Thoracic aorta (tissue), 2 donors: ENCODE measurements at places on chromosomes 2 and 18.

DNA sequence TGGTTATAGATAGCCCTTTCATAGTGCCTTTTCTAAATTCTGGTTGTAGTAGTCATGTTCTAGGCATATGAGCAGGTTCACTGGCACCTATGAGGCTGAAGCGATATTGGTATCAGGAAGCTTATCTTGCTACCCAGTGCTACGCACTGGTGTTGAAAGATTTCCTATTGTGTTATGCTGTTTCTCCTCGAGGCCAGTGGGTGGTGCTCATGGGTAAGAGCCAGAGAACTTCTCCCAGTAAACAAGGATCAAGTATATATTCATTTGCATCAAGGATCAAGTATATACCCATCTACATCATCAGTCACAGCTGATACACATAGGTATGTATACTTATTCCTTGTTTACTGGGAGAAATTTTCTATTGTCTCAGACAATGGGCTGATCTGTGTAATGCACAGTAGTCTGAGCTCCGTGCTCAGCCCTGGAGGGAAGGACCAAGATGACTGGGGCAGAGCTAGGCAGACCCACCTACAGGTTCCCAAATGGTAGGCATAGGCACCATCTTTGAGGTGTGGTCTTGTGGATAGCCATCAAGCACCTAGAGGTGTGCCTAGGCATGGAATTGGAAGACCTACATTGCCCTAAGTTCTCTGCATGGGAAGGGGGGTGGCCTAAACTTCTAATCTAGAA lies 101.2 kb upstream of the GALNT13 start:
- no peak for DNase-seq

DNA sequence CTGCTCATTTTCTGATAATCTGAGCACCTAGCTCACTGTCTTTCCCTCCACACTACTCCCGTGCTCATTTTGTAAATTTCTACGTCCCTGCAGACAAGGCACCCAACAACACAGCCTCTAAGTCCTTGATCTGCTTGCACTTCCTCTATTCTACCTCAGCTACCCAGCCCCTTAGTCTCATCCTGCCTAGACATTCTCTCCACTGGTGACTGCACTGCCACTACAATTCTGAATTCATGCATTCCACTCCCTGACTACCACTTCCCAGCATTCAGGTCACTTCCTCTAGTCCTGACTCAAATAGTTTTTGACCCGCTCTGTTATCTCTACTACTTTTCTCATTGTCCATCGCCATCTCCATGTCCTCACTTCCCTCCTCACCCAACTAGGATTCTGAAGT lies 155.7 kb downstream of the DYM start:
- no peak for DNase-seq

GRCh38 chr2:104874230-104874629 lies 20.3 kb downstream of the POU3F3 start:
- no peak for DNase-seq

DNA sequence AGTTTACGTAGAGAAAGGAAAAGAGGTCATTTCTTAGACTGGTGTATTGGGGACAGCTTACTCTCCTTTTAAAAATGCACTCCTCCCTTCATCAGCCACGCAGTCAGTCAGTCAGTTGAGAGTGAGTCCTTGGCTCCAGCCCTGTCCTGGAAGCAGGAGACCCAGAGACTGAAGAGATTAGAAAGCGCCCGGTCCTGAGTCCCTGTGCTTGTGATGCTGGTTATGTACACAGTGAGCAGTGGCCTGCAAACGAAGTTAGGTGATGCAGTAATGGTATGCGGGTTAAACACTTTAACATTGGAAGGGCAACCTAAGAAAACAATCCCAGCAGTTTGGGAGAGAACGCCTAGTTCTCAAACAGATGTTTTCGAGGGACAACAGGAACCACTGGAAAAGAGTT lies 6.3 kb upstream of the ASB1 start:
- DNase-seq: no peak

DNA sequence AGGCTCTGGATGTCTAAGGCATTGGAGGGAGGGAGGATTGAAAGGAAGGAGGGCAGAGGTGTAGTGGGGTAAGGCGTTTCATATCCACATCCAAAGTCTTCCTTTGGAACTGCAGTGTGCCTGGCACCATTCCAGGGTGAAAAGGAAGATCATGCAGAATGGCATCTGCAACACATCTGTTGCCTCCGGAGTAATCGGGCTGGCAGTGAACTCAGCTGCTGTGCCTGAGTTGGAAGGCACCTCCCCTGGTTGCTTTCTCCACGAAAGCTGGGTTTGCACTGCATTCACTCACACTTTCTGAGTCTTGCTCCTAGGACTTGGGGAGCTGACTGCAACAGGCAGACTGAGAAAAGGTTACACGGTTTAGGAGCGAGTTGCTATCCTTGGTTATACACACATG lies 30.3 kb upstream of the SEC11C start:
- no peak for DNase-seq

GRCh38 chr2:118530976-118531375 lies 316.5 kb downstream of the EN1 start:
- no peak for DNase-seq

GRCh38 chr2:19653509-19653908 lies 248.3 kb downstream of the TTC32 start:
- no peak for DNase-seq

DNA sequence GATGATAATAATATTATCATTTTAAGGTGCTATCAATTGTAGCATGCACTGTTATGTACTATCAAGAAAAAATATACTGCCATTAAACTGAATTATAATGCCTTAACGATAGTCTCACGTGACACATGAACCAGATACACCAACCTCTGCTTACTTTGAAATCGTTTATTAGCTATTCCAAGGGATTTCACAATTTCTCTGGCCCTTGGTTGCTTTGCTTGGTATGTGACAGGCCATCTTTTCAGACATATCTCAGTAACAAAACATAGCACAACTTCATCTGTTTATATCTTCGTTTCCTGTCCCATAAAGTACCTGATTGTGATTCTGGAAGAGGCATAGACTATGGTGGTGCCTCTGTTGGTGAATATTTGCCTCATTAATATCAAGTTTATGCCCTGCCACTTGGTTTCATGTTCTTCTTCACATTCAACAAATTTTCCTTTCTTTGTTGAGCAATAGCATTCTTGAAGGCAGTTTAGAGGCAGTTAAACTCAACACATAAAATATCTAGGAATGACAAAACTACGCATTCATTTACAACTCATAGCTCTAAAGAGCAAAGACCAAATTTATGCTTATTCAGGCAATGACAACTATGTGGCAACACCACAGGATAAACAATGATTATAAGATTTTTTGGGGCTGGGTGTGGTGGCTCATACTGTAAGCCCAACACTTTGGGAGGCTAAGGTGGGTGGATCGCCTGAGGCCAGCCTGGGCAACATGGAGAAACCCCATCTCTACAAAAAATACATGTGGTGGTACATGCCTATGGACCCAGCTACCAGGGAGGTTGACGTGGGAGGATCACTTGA lies 84.3 kb downstream of the MCFD2 start:
- DNase-seq: no peak

DNA sequence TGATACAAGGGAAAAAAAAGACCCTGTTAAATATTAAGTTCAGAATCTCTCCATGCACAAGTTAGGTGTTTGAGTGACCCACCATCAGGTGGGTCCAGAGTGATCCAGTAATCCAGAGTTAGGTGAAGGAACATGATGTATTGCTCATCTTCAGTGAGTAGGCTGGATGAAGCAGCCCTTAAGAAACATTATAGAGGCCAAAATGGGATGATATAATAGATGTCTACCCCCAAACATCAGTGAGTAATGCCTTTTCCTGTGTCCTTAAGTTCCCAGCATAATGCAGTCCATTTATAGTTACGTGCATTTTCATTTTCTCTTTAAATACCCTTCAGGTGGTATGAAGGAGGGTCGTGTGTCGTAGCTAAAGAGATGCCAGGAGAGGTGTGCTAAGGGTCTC lies 89.6 kb downstream of the MAP4K4 start:
- DNase-seq: no peak

- no peak for DNase-seq
These were observed 8.3 kb upstream of the RBM43 start for GRCh38 chr2:151269798-151270568.

DNA sequence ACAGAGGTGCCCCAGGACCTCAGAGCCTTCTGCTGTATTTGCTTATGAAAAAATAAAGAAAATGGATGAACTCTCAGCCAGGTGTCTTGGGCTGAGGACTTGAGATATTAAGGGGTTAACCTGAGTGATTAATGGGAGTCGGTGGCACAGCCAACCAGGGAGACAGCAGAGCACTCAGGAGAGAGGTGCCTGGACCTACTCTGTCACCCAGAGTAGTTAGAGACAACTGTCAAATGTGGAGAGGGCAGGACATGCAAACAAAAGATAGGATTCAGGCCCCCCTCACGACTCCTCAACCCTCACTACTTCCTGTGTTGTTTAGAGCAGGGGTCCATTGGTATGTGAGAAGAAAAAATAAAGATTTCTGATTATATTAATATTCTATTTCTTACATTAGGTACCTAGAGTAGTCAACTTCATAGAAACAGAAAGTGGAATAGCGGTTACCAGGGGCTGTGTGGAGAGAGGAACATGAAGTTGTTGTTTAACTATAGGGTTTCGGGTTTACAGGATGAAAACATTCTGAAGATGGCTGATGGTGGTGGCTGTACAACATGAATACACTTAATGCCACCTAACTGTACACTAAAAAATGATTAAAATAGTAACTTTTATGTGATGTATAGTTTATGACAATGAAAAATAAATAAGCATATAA lies 28.6 kb upstream of the CETN1 start:
- no peak for DNase-seq

DNA sequence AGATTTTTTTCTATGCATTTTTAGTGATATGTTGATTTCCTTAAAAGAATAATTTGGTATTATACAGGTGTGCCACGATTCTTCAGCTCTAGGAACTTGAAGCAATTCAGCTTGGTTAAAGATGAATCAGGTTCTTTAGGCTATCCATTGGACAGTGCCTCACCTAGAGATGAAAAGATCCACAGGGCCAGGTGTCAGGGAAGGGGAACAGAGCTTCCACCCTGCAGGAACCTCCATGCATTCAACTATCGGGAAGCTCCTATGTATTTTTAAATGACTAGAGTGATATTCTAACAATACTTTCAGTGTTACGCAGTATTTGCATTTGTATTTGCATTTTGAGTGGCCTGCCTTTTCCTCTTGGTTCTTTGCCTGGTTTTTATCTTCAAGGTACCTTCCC lies 40.2 kb downstream of the PKP4 start:
- no peak for DNase-seq

- no peak for DNase-seq
These were observed 394.1 kb upstream of the SYT4 start for GRCh38 chr18:43671431-43671830.

DNA sequence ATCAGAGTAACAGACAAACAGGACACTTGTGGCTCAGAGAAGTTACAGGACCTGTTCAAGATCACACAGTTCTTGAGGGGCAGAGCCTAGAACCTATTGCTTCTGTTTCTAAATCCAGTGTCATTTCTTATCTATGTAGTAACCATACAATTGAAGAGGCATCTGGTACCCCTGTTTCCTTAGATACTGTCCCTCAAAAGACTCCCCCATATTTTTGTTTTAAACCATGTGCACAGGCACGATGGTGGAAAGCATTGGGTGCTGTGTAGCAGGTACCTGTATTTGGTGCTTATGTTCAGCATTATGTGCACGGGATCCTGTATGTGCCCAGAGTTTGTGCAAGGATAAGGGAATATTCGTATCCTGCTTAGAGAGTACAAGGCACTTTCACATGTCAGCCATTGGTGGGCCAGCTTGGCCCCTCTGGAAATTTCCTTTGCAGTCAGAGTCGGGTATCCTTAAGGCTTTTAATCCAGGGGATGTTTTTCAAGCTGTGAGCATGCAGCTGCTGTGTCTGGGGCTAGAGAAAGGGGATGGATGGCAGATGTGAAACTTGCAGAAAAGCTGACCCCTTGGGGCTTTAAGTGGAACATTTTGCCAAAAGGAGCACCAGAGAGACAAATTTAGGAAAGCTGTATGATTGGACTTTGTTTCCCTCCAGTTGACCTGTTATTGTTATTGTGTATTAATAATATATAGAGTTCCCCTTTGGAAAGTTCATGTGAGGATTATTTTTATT lies 2.1 kb downstream of the LBH start:
- no peak for DNase-seq

- DNase-seq: no peak
These were observed 201.7 kb downstream of the NRP2 start for GRCh38 chr2:205883965-205884364.

GRCh38 chr2:68375582-68375981 lies 10.5 kb downstream of the PLEK start:
- DNase-seq: no peak

GRCh38 chr2:46569061-46569560 lies 89.7 kb downstream of the TMEM247 start:
- DNase-seq: no peak

DNA sequence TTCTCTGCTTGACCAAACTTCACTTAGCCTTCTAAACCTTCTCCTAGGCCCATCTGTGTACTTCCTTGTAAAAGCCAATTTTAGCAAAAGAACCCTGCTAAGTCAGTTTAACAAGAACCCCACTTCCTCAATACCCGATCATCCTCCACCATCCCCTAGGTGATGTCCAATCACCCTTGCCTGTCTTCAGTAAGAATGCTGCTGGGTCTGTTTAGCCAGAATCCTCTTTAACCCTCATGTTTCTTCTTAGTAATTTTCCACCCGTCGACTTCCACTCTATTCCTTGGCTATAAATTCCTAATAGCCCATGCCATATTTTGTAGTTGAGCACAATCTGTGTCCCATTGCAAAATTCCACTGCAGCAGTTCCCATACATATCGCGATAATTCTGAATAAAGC lies 780.0 kb upstream of the RAB6C start:
- DNase-seq: no peak

- DNase-seq: no peak
These were observed 16.9 kb upstream of the ALMS1 start for GRCh38 chr2:73368781-73369180.

DNA sequence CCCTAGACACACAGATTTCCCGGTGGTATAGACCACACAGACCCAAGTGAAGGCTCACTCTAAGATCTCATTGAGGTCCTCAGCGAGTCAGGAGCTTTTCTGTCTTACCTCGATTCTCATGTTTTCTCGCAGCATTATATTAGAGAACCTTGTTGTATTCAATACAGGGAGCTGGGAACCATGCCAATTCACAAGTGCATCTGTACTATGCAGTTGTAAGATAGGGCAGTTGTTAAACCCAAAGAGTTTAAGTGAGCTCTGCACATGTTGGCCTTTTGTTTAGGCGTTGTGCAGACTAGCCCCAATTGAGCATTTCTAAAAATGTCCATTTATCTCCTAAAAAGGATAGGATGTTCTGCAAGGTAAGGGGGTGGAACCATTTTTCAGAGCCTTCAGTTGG lies 59.6 kb downstream of the FEZ2 start:
- DNase-seq: no peak

DNA sequence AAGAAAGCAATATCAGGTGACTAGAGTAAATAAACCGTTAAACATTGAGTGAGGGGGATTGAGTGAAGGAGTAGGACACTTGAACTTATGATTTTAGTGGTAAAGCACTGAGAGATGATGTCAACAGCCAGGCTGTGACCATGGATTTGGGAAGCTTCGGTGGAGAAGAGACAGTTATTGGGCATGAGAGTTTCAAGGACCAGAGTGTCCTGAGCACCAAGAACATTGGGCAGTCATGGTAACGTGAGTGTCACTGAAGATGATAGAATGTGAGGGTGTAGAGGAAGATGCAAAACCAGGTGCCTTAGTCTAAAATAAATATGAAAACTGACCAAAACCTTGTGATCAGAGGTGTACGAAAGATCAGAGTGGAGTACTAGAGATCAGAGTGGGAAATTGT lies 248.1 kb downstream of the ASXL3 start:
- no peak for DNase-seq

- DNase-seq: peak; percentile 19
These were observed 29.9 kb upstream of the MPPE1 start for GRCh38 chr18:11937874-11938478.
